ENCODE measurements at places on chromosomes 2 and 18.
A peak's percentile ranks its signal among the peaks of the same experiment; 100 is the strongest.

DNA sequence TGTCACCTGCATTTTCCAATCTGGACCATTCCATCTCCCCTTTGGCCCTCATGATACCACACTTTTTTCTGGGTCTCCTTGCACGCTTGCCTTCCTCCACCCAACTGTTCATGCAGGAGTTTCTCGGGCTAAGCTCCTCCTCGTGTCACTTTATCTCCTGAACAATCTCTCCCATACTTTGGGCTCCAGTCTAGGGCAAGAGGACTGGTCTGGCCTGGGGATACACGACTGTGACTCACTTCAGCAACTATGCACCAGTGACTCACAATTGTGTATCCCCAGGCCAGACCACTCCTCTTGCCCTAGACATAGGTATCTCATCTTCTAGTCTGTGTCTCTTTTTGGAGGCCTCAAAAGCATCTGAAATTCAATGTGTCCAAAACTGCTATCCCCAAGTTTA is 149.4 kb upstream of the PTPRM start:
- DNase-seq, result peak; percentile 52

- no peak for DNase-seq
Measured at GRCh38 chr2:196171946-196172345, 568 bp upstream of the STK17B start.

- DNase-seq, result no peak
Measured at GRCh38 chr2:58046585-58047372, at the start of gene VRK2. Gene VRK2, plus strand, starts transcription at chr2:58046806. Its CDS starts 2,026 bp downstream, at chr2:58048832.

GRCh38 chr2:181984814-181985631 is 630 bp upstream of the PPP1R1C start:
- DNase-seq, result no peak

GRCh38 chr2:128436479-128437203 is 118.0 kb upstream of the HS6ST1 start:
- no peak for DNase-seq

DNA sequence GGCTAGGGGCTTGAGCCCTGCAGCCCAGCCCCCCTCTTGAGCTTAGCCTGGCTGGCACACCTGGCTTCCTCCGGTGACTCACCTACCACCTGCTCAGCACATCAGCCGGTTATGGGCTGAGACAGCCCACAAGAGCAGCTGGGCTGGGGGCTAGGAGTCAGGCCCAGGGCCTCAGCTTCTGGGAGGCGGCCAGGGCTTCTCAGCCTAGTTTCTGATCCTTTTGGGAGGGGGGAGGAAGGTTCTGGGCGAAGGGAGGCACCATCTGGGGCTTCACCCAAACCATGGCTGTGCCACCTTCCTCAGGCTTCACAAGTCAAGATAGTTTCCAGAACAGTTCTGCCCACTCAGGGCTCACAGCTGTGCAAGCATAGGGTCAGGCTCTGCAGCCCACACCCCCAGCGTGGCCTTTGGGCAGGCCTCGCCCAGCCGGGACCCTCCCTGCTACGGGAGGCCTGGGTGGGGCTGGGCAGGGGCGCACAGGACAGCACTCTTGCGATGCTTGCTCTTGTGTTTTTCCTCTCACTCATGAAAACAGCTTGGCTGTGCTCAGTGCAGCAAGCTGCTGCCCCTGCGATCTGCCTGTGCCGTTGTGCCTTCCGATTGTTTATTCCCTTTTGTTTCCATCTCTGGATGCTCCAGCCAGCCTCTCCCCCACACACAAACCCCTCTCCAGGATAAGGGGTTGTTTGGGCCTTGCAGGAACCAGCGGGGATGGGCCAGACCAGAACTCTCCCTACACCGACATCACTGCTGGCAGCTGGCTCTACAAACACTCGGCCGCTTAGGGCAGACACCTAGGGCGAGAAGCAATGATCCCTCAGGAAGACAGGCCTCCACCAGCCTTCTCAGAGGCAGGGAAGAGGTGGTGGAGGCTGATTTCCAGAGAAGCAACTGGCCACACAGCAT is 26.1 kb upstream of the SEMA4C start:
- no peak for DNase-seq

DNA sequence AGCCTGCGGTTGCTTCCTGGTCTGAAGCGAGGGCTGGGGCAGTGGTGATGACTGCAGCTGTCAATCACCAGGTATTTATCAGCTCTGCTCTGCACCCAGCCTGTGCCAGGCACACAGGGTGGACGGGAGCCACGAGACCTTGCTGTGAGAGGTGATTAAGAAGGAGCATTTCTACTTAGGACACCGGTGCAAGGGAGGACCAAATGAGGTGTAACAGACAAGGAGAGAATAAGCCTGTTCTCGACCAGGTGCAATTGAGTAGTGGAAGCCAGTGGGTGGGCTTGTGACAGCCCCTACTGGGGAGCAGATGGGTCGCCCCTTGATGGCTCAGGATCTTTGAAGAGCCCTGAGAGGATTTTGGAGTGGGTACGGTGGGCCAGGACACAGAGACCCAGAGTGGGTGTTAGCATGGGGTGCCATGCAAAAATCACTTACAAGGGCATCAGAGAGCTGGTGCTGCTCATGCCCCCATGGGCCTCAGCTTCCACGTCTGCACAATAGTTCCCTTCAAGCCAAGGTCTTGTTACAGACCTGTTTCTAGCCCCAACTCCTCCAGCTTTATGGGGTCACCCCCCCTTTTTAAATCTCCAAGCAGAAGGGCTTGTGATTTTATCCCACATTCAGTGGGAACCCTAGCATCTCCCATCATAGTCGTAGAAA is 24.6 kb downstream of the GPR55 start:
- DNase-seq, result no peak

DNA sequence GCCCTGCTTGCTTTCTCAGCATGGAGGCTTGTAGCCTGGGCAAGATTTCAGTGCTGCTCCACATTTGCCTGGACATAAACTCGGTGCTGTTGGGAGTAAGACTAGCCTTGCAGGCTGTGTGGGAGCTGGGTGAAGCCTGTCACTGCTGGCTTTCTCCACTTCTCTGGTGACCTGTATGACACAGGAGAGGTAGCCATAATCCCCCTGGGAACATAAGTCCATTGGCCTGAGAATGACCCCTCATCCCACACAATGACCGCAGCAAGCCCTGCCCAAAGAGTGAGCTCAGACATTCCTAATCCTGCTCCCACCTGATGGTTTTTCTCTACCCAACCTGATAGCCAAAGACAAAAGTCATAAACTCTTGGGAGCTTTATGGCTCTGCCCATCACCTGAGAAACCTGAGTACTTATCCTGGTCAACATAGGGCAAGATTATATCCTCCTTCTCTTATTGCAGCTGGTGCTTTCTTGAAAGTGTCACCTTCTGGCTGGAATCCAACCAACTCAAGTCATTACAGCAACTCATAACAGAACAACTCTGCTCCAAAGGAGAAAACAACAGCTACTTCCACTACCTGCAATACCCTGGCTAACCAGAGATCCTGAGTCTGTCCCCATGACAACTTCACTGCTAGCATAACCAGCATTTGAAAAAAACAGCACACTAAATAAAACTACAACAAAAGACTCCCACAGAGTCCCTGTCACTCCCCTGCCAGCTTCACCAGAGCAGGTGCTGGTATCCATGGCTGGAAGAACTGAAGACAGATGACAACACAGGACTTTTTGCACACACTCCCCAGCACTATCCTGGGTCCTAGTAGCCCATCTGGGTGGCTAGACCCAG is 834.4 kb upstream of the DDX18 start:
- no peak for DNase-seq

GRCh38 chr18:13518382-13518781 is 208.0 kb downstream of the FAM210A start:
- no peak for DNase-seq

- no peak for DNase-seq
Measured at GRCh38 chr2:223731503-223731902, 105.9 kb downstream of the AP1S3 start.

GRCh38 chr18:36186461-36187192 is 670 bp upstream of the MOCOS start:
- DNase-seq, result peak; percentile 33

Data from H4 (cell line).